ENCODE measurements at places on chromosomes 4 and X. TPM values are rescaled to one million over a fixed set of nuclear protein-coding genes. Genes with fewer than 3 reads are reported as not detected.

GRCh38 chr4:162154862-162155540, 8.8 kb downstream of the FSTL5 start:
- no peak for DNase-seq

AKAP14 gene
- 13.5 TPM for total RNA-seq

SAT1 gene
- total RNA-seq: 1,067 TPM

GRCh38 chrX:51893931-51894696, 691 bp downstream of the MAGED1 start:
- DNase-seq: no peak

- DNase-seq: no peak
These were observed 15.0 kb upstream of the DUSP9 start for GRCh38 chrX:153631907-153632594.

DNA sequence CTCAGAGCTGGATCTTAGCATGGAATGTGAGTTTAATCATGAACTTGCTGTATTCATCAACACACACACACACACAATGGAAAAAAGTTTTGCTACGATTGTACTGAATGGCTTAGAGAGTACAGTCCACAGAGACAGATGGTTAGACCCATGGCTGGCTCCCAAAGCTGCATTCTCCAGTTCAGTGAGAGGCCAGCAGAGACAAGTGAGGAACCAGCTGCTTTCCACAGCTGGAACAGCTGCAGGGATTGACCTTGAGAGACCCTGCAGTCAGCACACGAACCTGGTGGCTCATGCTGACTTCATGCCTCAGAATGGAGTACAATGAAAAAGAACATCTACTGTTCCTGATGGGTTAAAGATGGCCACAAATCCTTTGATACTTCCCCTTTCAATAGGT, 94.5 kb downstream of the DHX15 start:
- no peak for DNase-seq

- no peak for DNase-seq
These were observed 1670.4 kb upstream of the AGA start for GRCh38 chr4:179112441-179113170.

DNA sequence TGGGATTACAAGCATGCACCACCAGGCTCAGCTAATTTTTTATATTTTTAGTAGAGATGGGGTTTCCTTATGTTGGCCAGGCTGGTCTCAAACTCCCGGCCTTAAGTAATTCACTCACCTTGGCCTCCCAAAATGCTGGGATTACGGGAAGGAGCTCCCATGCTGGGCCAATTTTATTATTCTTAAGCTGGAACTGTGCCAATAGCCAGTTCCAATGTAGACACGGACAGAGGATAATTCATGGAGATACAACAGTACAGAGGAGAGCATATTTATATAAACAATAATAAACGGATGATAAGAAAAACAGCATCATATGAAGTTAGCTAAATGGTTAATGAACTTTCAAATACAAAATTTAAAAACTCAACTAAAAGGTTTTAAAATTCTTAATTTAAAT, 87.8 kb downstream of the PPA2 start:
- DNase-seq: no peak

DNA sequence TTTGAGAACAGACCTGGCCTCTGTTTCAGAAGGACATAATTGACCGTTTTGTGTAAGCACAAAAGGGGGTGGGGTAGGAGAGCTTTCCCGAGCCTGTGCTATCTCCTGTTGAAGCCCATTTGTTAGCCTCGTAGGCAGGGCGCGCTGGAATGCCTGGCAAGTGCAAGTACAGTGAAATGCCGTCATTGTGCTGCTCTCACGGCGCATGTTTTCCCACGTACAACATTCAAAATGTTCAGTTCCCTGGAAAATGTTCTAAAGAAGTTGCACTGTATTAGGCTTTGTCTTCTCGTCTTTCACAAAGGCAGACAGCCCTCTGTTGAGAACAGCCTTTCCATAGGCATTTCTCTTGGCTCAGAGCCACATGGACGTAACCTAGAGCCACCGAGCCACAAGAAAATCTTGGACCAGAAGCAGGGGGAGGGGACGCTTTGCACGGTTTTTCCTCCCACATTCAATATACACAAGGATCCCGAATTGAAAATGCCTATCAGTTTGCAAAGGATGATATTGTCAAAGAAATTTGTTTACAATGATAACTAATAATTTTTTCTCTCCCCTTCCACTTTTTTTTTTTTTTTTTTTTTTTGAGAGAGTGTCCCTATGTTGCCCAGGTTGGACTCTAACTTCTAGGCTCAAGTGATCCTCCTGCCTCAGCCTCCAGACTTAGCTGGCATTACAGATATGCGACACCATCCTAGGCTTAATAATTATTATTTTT, 54.6 kb upstream of the RAPGEF2 start:
- no peak for DNase-seq

DNA sequence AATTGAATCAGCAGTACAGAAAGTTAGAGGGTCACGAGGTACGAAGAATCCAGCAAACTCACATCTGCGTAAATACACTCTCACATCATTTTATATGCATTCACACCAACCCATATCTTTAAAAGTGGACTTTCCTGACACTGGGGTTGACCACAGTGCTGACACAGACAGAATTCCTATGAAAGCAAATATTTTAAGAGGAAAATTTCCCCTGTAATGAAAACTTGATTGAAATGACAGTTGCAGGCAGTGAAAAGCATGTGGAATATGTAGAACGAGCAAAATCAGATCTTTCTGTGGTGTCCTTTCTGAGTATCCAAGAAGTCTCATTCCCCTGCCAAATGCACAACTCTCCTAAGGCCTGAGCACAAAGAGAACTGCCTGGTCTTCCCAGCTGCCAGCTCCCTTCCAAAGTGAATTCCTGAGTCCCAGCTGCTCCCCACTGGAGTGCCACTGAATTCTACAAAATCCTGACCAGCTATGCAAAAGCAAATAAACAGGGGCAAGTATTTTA, 50.5 kb upstream of the FAM9C start:
- no peak for DNase-seq

DNA sequence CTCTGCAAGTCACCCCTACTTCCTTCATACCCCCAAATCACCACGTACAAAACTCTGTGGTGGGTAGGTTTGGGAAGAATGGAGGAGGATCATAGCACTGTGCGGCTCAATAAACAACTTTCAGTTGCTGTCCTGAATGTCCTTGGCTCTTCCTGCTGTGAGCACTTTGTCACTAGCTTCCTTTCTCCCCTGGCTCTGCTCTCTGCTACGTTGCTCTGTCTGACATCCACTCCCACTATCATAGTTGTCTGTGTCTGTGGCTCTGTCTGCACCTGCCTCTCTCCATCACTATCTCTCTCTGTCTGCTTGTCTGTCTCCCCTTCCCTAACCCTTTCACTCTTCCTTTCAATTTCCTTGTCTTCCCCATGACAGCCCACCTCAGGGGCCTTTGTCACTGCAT, 21.2 kb upstream of the SMPX start:
- no peak for DNase-seq

PGAM4 gene
- 0.29 TPM for total RNA-seq

DNA sequence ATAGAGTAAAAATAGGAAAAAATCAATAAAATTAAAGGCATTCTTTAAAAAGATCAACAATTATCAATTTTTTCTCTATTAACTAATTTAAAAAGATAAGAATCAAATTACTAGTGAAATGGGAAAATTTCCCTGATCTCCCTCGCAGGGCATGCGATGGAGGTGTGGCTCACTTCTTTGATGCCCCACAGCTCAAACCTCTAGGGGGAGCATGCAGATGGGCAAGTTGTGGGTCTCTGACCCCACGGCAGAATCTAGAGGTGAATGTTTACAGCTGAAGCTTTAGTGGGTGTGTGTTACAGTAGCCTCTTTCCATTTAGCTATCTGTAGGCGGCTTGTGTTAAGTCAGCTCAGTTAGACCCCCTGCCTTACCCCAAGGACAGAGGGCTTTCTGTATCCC, 1348.8 kb downstream of the PCDH18 start:
- no peak for DNase-seq

- DNase-seq: no peak
These were observed 63.5 kb downstream of the DCLK2 start for GRCh38 chr4:150141756-150142155.

- no peak for DNase-seq
These were observed at the start of gene PAGE1 for GRCh38 chrX:49695276-49696180. TSS of gene PAGE1 (minus strand) at chrX:49695984. CDS start at chrX:49694770, 1,214 bp downstream.

EVC2 gene
- 3.2 TPM for total RNA-seq

SLC6A14 gene
- total RNA-seq: 117 TPM

DNA sequence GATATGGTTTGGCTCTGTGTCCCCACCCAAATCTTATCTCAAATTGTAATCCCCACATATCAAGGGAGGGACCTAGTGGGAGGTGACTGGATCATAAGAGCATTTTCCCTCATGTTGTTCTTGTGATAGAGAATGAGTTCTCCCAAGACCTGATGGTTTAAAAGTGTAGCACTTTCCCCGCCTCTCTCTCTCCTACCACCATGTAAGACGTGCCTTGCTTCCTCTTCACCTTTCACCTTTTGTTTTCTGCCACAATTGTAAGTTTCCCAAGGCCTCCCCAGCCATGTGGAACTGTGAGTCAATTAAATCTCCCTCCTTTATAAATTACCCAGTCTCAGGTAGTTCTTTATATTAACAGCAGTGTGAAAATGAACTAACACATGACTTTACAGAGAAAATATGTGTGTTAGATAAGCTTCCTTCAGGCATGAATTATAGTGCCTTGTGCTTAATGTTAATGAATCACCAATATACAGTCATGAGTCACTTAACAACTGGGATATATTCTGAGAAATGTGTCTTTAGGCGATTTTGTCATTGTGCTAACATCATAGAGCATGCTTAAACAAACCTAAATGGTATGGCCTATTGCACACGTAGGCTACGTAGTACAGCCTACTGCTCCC, 37.9 kb downstream of the PDGFC start:
- DNase-seq: no peak

TLL1 gene
- 2.3 TPM for total RNA-seq

DNA sequence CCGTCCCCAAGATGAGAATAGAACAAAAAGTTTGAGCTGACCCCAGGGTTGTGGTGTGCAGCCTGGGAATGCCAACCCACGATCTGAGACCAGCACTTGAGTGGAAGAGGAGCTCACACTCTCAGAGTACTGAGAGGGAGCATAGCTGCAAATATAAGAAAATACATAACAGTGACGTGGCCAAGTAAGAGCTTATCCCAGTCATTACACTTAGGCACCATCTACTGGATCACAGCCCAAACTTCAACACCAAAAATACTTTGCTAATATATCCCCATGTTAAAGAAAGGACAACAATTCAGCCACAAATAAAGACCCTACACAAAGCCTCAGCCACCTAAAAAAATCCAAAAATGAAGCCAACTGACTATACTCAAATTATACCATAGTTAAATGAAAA, 33.3 kb upstream of the CXCL6 start:
- no peak for DNase-seq

GRCh38 chr4:143367863-143368262, 31.2 kb downstream of the GAB1 start:
- DNase-seq: no peak

S100P gene
- 17.1 TPM for total RNA-seq

DNA sequence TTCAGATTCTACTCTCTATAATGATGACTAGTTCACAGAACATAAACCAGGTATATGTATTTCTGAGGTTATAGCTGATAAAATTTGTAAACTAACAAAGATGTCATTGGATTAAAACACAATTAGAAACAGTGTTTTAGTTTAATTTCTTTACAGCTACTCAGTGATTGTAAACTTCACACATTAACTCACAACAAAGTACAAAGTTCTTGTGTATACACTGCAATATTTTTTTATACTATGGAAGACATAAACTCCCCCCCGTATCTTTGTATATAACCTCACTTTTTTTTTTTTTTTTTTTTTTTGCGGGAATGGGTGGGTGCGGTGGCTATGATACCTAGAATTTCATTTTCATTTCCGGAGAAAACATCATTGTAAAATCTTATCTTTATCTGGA, 1043.2 kb downstream of the PCDH18 start:
- no peak for DNase-seq

TMPRSS11B gene
- total RNA-seq: not detected

- no peak for DNase-seq
These were observed 77.6 kb upstream of the ZNF518B start for GRCh38 chr4:10534820-10535219.

IQSEC2 gene
- 25.3 TPM for total RNA-seq

F9 gene
- not detected for total RNA-seq
